Stimulated activated CD8-positive, alpha-beta memory T cell treated with anti-CD3 and anti-CD28 coated beads, Interleukin-4, amount 100 ng/mL, for 1 hour (primary cell): ENCODE measurements at places on chromosomes 12 and 14.

DNA sequence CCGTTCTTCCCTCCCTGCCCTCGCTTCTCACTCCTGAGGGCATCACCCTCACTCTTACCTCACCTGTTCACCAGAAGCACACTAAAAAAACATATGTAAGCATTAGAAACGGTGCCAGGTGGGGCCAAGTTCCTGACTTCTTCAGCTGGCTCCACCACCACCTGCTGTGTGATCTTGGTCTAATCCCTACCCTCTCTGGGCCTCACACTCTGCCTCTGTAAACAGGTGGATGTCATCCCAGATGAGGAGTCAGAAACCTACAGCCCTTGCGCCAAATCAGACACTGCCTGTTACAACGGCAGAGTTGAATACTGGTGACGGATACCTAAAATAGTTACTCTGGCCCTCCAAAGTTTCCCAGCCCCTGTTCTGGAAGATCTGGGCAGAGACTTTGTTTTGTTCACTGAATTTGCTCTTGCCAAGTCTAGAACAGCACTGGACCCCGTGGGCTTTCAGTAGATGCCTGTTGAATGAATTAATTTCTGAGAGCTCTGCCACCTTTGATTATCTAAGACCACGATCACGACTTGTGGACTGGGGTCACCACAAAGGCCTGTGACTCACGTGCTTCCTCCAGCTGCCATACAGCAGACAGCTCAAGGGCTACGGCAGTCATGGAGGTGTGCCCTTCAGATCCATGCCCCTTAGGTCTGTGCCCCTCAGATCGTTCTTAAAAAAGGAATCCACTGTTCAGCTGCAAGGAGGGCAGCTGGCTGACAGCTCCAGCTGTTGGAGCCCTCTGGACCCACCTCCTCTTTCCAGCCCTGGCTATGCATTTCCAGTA is 71.9 kb downstream of the GSC start:
- DNase-seq, result no peak

DNA sequence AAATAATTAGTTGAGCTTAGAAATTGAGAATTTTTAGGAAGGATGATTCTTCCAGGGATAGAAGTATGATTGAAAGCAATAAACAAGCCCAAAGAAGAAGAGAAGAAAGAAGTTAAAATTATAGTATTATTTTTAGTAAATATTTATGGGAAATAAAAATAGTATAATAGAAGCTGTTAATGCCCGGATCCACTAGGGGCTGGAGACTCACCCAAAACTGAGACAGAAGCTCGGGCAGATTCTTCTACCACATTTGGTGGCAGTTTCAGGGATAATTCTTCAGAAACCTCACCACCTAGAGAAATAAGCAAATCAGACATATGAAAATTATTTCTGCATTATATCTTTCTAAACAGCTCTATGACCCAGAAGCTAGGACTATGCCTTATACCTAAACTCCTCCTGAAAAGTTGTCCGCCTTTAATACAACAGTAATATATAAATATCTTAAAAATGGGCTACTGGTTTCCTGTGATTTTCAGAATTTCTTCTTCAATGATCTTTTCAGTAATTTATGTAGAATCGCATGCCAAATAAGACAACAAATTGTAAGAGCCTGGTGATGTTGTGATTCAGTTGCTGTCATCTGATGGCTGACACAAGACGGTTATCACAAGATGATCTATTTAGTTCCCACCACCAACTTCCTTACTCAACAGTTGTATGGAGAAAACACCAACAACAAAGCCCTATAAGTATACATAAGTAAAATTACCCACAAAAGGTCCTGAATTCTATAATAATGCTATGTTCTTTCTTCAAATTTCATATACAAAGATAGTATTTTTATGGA is 35.6 kb downstream of the A2M start:
- no peak for DNase-seq

DNA sequence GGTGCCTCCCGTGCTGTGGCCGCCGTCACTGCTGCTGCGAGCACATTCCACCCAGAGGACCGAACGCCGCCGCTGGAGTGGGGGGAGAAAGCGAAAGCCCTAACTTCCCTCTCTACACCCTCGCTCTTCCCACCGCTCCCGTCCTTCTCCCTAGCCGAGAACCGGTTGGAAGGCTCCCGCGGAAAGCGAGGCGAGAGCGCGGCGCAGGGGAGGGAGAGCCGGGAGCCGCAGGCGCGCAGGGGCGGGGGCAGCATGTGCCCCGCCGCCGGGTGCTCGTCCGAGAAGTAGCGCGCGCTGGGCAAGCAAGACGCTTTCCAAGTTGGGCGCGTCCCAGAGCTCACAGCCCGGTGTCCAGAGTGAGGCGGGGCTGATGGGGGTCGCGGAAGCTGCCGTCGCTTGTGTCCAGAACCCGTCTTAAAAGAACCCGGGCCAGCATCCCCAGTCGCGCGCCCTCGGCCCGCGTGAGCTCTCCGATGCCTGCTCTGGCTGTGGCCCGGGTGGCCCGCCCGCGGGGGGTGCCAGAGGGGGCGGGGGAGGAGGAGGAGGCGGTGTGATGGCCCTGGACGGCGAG is at the start of gene TRHDE:
TSS of gene TRHDE (plus strand) at position 280 of the 571 bp plus-strand sequence. CDS start at position 554, 274 bp downstream.
- DNase-seq, result no peak

DNA sequence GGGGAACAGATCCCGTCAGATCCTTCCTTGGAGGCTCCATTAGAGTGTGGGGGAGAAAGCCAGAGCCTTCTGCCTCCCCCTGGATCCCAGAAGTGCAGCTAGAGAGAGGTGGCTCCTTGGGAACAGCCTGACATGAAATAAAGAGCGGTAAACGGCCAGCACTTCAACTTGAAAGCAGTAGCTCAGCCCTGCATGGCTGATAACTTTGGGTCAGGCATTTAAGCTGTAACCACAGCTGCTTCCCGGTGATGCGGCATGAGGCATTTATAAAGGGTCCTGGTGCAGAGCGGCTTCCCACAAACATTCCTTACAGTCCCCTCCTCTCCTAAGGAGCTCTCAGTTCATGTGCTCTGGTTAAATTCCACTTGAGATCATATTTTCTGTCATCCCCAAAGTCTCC is 960.3 kb downstream of the VRK1 start:
- DNase-seq, result no peak
